Stimulated activated CD4-positive, alpha-beta T cell treated with anti-CD3 and anti-CD28 coated beads, Interleukin-4, amount 100 ng/mL, for 4 hours (primary cell): ENCODE measurements at places on chromosomes 5 and 9.

GRCh38 chr9:71822456-71822855 is 54.1 kb upstream of the CEMIP2 start:
- no peak for DNase-seq

DNA sequence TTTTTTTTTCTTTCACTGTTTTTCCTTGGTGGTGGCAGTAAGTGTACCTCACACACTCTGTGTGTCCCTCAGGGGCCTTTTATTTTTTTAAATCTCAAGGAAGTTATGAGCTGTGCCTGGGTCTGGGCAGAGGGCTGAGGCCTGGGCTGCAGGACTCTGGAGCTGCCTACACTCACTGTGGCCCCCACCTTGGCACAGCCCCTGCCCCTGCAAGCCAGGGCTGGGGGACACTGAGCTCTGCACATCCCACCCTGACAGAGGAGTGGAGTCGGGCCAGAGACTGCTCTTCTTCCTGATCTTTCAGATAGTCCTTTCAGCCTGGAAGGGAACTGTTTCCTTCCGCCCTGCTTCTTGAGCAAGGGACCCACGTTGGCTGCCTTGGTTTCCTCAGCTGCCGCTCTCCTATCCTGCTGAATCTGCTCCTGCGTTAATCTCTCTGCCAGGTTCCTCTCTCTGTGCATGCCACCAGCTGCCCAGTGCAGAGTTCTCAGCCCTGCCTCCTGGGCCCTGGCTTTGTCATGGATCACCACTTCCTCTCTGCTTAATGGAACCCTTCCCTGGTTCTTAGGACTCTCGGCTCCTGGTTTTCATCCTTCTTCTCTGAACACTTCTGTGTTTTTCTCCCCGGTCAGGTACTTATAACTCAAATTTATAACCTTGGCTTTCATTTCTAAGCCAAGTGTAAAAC is 502.3 kb downstream of the DIRAS2 start:
- no peak for DNase-seq

DNA sequence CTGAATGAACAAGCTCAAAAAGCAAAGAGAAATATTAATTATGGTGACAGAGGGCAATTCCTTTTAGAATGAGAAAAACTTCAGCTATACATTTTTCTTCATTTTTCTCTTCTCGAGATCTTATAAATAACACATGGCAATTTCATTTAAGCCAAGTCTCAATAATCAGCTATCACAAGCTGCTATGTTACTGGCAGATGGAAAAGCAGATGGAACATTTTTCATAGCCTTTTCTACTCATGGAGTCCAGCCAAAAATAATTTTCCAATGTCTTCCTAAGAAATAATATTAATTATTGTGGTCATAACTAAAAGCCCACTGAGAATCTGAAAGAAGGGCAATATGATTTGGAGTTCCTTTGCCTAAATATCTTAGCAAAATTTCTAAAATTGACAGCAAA is 35.6 kb downstream of the SKIC3 start:
- no peak for DNase-seq

- no peak for DNase-seq
Measured at GRCh38 chr5:140005145-140005591, 37.9 kb downstream of the NRG2 start.

GRCh38 chr9:33943389-33943788 is 105.3 kb downstream of the UBAP2 start:
- no peak for DNase-seq

DNA sequence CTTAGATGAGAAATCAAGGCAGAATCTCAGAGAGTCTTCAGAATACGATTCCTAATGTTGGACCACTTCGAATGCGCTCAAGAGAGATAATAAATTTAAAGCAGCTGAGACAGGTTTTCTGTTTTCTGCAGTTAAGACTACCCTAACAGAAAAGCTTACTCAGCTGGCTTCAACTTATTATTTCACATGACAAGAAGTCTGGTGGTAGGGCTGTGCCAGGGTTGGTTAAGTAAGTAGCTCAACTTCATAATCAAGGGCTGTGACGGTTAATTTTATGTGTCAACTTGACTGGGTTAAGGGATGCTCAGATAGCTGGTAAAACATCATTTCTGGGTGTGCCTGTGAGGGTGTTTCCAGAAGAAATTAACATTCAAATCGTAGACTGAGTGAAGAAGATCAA is 3.8 kb downstream of the GPR150 start:
- DNase-seq = no peak
